ENCODE measurements at places on chromosomes 7 and 10.

GRCh38 chr10:95697429-95697828, 3.7 kb upstream of the TCTN3 start:
- no peak for DNase-seq

- no peak for DNase-seq
Observed at GRCh38 chr10:88270871-88271713, 312.0 kb downstream of the RNLS start.

- no peak for DNase-seq
Observed at GRCh38 chr10:59633063-59633462, 76.6 kb downstream of the SLC16A9 start.

DNA sequence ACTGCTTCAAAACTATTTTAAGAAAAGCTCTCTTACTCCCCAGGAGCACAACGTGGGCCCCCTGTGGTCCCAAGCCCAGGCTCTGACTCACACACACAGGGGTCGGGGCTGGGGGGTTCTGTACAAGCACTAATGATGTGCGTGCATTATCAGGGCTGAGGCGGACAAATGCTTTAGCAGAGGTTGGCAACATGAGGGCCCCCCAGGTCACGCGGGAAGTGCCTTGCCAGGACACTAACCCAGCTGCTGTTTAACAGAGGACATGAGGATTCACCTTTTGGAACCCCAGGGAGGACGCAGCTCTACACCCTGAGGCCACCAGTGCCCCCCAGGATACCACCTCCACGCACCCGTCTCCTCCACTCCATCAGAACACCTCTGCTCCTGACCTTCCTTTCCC, 342.8 kb downstream of the DNAJB6 start:
- no peak for DNase-seq

DNA sequence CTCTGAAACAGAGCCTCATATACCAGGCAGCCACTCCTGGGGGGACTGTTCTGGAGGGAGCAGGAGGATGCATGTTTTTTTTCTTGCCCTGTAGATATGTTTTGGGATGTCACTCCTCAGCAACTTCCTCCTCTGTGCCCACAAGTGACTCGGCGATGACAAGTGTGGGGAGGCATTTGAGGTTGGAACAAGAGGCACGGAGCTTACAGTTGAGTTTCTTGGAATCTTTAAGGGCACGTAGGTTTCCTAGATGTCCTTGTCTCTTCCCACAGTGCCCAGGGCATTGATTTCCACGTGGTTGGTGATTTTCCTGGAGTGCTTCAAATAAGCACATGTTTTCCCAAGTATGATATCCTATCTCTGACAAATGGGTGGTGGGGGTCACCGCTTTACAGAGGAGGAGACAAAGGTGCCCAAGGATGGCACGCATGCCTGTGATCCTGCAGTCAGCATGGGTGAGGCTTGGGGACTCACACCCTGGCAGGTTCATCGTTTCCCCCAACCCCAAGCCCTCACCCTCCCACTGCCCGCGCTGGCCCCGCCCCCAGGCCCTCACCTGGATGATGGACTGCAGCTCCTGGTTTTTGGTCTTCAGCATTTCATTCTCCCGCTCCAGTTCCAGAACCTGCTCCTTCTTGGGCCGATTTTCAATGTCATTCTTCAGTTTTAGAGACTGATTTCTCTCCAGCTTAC, 95.2 kb upstream of the GNA12 start:
- no peak for DNase-seq

GRCh38 chr10:124008681-124009080, 84.7 kb downstream of the CHST15 start:
- DNase-seq, result no peak

GRCh38 chr10:119511828-119512515, 30.5 kb downstream of the RGS10 start:
- no peak for DNase-seq

DNA sequence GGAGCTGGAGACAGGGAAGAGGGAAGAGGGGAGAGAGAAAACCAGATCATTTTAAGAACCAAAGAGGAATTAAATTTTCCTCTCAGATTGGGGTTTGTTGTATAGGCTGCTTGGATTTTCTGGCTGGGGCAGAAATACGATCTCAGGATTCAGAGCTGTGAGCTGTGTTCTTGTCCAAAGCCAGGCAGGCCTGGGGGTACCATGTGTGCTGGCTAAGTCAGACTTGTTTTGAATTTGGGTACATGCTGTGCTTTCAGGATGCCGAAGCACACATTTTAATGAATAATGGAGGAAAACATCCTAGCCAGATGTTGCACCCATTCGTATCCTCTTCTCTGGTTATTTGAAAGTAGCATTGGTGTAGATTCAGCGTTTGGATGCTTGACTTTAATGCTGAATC, 170.3 kb upstream of the PODXL start:
- no peak for DNase-seq

GRCh38 chr7:151080067-151080521, 515 bp downstream of the FASTK start:
- DNase-seq, result no peak

DNA sequence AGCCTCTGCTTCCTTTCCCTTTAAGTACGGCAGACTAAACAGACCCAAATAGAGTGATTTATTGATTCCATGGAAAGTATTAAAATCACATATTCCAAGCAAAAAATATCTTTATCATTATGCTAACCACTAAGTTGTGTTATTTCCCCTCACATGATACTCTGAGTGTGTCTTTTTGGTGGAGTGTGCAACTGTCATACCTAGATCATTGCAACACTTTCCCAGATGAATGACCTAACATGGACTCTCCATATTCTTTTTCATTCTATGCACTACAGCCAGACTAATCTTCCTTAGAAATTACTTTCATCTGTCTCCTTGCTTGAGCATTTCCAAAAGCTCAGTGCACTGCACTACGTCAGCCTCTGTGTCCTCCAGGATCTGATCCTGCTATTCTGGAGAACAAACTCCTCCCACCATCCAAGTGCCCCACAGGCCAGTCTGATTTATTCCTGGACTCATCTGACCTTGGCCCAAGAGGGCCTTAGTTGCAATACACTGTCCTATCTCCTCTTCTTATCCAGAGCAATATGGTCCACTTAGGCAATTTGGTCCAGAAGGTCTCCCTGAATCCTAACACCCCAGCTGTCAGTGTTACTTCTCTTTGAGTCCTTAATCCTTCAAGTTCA, 263.3 kb upstream of the KLF6 start:
- no peak for DNase-seq

GRCh38 chr7:13848681-13849131, 140.8 kb downstream of the ETV1 start:
- no peak for DNase-seq

DNA sequence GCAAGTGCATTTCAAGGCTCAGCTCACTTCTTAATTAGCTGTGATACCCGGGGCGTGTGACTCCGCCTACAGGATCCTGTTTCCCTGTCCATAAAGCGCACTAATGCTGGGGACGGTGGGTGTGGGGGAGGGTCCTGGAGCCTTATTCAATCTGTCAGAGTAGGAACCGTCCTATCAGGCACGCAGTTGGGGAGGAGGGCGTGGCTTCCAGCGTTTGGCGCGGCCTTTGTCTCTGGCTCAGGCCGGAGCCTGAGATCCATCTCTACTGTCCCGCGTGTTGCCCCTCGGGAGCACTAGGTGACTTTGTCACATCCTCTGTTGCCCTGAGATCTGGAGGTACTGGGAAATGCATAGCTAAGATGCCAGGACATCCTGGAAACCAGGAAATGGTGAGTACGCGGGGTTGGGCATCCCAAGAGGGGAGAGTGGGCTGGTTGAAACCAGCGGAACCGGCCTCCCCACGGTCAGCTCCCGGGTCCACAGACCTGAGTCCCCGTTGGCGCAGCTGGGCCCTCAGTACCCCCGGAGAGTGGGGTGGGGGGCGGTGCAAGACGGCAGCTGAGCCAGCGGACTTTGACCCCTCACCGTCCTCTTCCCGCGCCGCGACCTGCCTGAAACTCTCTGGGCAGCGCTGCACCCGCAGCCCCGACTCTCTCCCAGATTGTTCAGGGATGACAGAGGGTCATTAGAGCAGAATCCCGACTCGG, 104.4 kb upstream of the ZNF92 start:
- peak; percentile 41 for DNase-seq

GRCh38 chr7:116315293-116315692, 105.0 kb downstream of the TES start:
- DNase-seq, result no peak

DNA sequence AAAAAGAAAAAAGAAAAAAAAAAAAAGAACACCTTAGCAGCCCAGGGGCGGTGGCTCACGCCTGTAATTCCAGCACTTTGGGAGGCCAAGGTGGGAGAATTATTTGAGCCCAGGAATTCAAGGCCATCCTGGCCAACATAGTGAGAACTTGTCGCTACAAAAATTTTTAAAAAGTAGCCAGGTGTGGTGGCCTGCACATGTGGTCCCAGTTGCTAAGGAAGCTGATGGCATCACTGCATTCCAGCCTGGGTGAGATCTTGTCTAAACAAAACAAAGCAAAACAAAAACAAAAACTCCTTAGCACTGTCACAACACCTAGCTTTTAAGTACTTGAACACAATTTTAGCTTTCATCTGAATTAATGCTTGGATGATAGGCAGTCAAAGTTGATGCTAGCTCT, 86.3 kb upstream of the MKLN1 start:
- no peak for DNase-seq

GRCh38 chr10:32293581-32293980, 53.4 kb downstream of the EPC1 start:
- DNase-seq, result no peak

DNA sequence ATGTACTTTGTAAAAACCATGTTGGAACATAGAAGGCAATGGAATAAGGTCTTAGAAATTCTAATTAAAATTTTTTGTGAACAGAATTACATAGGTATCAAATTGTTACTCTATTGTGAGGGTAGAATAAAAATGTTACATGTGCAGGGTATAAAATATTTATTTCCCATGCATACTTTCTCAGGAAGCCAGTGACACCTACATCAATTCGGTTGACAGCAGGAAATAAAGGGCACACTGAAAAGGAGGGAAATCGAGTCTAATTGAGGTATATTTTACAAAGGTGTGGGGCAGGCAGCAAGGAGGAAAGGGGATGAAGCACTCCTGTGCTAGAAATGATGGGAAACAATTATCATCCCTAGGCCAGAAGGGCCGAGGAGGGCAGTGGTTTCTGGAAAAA, 244.9 kb downstream of the C7orf25 start:
- DNase-seq, result no peak

DNA sequence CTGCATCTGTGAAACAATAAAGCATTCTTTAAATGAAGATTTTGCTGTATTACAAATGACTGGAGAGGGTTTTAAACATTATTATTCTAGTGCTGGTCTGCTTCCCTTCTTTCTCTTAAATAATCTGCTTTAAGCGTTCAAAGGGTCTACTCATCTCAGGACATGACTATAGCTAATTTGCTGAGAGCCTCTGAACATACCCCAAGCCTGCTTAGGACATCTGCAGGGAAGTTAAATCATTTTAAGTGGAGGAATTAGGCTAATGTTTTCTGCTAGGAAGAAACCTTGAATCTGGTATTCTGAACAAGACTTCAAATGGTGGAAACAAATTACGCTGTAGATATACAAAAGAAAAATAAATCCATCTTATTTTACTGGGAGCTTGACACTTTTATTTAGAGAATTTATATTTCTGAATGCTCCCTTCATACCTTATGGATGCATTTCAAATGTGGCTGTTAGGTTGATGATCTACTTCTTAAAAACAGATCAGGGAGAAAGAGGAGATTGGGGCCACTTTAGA, 124.4 kb upstream of the ITGB1 start:
- no peak for DNase-seq

All from stimulated activated CD8-positive, alpha-beta memory T cell treated with anti-CD3 and anti-CD28 coated beads, Interleukin-4, amount 100 ng/mL, for 24 hours (primary cell).